ENCODE measurements at places on chromosomes 4 and X.

- no peak for DNase-seq
These were observed 142.6 kb downstream of the EGF start for GRCh38 chr4:110055158-110055768.

DNA sequence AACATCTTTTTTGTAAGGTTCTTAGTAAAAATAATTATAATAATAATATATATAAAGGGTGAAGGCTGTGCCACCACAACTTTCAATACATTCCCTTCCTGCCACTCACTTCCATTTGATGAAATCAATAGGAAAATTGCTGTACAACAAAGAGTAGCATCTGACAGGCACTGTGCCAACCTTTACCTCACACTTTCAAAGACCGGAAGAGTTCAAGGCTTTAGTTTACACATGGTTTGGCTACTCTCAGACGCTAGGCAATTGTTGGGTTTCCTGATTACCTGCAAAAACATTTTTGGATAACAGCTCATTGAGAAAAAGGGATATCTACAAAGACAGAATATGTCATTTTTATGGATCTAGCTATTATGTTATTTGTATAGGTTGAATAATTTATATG is 5.5 kb upstream of the ING2 start:
- DNase-seq, result no peak

GRCh38 chr4:151887816-151888180 is 127.0 kb upstream of the GATB start:
- no peak for DNase-seq

DNA sequence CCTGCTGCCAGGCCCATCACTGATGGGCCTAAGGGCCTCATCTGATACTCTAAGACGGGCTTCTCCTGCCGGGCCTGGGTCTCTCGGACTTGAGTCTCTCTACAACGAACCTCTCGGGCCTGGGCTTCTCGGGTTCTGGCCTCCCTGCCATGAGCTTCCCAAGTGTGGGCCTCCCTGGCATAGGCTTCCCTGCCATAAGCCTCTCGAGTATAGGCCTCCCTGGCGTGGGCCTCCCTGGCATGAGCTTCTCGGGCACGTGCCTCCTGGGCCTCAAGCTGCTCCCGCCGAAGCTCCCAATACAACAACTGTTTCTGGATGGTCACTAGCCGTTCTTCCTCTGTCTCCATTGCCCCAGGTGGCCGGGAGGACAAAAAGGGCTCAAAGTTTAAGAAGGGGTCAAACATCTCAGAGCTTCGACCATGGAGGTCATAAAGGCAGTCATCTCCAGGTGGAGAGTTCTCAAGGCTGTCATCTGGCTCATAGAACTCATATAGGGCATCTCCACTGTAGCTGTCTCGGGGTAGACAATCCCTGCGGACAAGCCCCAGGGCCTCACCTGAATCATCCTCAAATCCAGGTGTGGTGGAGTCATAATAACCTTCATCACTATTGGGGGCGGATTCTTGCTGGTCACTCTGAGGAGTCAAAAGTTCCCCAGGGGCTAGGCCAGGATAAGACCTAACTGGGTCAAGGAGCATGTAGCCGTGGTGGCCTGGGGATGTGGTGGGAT is 14.1 kb downstream of the AMER1 start:
- no peak for DNase-seq

DNA sequence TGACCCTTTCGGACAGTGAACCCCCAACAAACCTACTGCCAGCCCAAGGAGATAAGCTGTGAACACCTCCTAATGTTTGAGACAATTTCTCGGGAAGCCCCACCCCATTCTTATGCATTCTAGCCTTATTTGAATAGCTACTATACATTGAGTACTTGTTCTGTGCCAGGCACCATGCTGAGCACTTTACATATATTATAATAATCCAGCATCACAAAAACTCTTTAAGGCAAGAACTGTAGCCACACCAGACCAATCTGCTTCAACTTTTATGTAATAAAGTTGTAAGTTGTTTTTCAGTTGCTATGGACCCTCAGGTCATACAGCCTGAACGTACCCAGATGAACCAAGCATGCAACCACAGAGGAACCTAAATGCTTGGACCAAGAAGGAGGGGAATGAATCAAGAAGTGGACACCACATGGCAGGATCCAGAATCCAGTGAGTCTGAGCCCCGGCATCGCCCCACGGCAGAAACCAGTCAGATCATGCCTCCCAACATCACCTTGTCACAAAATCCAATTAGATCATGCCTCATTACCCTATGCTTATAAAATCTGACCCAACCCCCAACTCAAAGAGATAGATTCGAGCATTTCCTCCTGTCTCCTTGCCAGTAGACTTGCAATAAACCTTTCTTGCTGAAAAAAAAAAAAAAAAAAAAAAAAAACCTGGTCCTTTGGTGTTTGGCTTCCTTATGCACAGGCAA is 225.0 kb downstream of the QDPR start:
- no peak for DNase-seq

Measured in activated T-cell treated with anti-CD3 and anti-CD28 coated beads, Interleukin-2, amount 50 U/mL, for 4 hours (primary cell).